ENCODE measurements at places on chromosomes 5 and 9.
A peak's percentile ranks its signal among the peaks of the same experiment; 100 is the strongest.

GRCh38 chr9:21871256-21871975 is 69.0 kb downstream of the MTAP start:
- DNase-seq = no peak

- DNase-seq = peak; percentile 60
Observed at GRCh38 chr9:124770359-124771020, 621 bp downstream of the NR6A1 start.

- no peak for DNase-seq
Observed at GRCh38 chr5:138459311-138459933, 5.9 kb upstream of the EGR1 start.

DNA sequence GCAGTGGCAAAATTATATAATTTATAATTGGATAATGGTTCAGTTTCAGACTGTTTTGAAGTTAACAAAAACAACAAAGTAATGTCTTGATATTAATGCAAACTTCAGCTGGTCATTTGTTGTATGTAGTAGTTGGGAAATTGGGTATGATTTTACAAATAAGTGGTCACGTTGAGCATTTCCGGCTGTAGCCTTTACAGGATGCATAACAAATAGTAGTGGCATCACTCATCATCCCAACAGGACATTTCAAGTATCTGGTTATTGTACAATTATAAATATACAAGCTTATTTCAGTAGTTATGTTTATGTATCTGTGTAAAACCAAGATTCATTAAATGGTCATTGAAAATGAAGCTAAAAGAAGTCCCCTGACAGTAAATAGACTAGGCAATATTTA is 72.9 kb downstream of the SMIM15 start:
- DNase-seq = no peak

DNA sequence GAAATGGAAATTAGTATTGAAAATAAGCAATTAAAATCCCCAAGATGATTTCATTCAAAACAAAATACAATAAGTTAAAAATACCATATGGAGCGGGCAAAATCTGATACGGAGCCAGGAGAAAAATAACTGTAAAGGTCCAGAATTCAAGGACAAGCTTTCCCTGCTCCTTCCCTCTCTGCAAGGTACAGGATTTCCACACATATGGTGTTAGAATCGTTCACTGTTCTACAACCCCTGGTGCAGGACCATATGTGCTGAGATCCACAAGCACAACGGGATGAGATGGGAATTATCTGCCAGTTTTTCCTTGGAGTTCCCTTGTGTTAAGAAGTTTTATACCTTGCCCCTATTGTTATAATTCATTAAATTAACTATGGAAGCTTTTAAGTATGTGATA is 94.7 kb upstream of the DMAC1 start:
- no peak for DNase-seq

DNA sequence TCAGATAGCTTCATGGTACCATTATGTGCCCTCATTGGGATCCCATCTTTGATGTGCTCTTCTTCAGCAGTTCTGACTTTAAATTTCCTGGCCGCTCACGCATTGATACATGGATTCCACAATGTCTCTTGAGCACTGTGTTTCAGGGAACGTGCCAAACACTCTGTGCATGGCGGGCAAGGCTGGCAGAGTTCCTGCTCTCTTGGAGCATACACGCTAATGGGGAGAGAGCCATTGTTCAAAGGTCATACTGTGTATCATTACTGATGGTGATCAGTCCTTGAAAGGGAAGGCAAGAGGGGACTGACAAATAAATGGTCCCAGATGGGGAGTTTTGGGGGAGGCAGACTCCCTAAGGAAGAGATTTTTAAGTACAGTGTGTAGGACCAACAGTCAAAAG is 52.3 kb downstream of the AMBP start:
- DNase-seq = no peak

DNA sequence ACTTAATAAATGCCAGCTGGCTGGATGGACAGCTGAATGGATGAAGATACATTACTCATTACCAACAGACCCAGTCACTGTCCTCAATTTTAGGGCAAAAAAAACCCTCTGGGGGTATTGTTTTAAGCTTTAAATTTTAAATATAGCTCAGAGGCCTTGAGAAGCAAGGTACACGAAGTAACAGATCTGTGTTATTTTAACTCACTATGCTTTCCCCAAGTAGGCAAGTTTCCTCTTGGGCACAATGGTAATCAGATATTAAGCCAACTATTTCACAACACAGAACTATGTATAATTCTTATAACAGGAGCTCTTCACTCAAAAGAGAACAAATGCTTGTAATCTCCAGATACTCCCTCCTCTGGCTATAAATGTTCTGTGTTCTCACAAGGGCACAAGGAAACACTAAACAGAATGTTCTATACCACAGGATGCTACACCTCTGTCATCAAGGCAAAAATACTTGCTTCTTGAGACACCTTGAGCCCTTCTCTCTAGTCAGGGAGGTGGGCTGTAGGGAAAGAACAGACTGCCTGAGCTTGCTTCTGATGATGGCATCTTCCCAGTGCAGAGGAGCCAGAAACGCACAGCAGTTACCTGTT is 443.8 kb downstream of the SPOCK1 start:
- no peak for DNase-seq

- DNase-seq = no peak
Observed at GRCh38 chr5:102307232-102307631, 11.1 kb upstream of the SLCO4C1 start.

GRCh38 chr9:17865881-17866280 is 287.0 kb downstream of the SH3GL2 start:
- no peak for DNase-seq

DNA sequence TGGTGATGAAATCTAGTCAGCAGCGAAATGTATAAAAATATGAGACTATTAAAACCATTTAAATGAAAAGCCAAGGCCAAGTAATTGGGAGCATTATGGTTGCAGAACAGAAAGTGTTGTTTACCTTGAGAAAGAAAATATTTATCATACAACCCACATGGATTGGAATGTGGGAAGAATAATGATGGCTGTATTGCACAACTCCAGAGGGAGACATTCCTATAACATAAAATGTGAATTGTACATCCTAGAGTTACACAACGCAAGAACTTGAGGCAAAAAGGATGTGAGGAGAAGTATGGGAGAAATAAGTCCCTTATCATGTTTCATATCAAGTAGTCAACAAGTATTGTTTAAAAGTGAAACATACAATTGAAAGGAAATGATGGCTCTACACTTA is 1014.0 kb upstream of the SEMA6A start:
- DNase-seq = no peak
